ENCODE measurements at places on chromosomes 2 and 18.

DNA sequence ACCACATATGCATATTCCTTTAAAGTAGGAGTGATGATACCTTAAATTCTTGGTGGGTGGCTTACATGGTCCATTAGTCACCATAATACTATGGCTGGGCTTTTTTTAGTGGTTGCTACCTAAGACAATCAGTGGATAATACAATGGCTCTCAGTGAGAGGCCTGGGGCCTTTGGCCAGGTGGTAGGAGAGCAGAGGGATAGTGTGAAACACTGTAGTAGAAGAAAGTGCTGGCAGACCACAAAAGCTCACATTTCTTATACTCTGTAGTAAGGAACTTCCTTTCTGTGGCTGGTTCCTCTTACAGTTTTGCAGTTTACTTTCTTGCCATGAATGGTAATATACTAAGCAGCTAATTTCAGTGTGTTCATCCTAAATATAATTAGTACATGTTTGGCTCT is 583.5 kb downstream of the XIRP2 start:
- no peak for DNase-seq

DNA sequence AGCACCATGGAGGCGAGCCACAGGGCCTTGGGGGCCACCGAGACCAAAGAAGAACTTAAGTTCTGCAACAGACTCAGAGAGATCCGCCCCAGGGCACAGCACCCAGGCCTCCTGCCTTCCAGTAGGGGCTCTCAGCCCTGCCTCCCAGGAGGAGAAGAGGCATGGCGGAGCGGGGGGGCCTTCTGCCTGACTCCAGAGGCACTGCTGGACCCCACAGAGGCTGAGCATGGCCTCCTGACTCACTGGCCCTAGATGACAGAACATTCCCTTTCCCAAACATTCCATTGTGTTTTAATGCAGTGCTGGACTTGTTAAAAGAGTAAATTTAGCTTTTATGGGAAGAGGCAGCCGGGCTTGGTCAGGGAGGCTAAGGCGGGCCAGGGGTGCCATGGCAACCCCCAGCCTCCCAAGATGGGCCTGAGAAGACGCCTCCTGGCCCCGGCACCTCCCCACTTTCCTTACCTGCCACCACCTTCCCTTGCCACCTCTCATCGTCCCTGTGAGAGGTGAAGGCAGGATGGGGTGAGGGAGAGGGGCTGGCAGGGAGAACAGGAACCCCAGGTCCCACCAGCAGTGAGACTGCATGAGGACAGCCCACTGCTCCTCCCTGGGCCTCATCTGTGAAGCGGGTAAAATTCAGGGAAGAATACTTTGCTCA is 65.4 kb downstream of the SMAD7 start:
- no peak for DNase-seq

GRCh38 chr2:4762951-4763376 is 929.2 kb upstream of the SOX11 start:
- no peak for DNase-seq

- no peak for DNase-seq
Observed at GRCh38 chr2:164285576-164285975, 335.7 kb downstream of the GRB14 start.

DNA sequence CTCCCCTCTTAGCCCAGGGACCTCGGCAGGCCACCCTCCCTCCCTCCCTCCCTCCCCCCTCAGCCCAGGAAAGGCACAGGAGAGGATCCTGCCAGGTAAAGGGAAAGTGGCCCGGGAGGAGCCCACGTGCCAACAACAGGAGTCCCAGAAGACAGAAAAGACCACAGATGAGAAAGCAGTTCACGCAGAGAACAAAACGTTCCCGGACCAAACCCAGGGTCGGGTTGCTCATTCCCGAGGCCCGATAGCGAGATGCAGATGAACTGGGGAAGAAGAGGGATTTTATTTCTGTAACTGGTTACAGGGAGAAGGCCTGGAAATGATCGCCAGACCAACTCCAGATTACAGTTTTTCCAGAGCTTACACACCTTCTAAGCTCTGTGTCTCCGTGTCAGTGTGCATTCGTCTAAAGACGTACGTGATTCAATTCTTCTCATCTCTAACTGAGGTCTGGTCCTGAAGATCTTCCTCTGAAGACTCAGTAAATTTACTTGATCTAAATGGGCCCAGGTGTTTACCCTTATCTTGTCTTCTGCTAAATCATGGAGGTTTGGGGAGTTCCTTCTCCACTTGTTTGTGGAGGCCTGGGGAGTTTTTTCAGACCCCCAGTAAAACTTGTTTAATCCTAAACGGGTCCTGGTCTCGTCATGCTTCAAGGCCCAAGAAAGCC is 807 bp upstream of the NEU4 start:
- DNase-seq, result no peak

DNA sequence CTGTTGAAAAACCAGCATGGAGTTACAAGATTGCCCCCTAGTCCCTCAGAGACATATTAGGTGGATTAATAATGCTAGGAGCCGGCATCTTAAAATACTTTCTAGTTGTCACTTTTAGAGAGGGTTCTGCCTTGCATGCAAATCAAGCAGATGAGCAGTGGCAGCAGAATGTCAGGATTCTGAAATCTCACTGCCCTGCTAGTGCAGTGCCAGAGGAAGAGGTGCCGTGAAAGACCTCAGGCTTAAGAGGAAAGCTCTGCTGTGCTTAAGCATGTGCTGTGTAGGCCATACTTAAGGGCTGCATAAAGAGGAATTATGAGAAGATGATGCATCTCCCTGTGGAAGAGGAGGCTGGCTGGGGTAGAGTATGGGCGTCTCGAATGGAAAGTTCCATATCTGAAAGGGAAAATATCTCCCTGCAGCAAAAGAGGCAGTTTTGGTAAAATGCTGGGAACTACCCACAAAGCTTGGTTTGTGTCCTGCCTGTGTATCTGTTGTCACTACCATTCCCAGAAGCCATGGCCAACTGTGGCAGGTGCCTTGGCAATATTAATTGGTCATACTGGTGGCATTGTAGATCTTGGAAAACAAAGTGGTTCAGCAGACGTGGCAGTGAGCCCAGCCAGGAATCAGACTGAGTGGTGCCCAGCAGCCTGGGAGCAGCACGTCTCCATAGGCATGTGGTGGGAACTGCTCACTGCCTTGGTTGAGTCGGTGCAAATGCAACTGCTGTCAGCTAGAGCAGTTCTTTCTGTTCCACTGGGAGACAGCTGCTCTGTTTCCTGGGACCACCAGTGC is 131.9 kb downstream of the EVA1A start:
- no peak for DNase-seq

- DNase-seq, result no peak
Observed at GRCh38 chr2:146990311-146991054, 854.3 kb upstream of the ACVR2A start.

Measured in DMS79 (cell line).